ENCODE measurements at places on chromosomes 12 and 14.
A peak's percentile ranks its signal among the peaks of the same experiment; 100 is the strongest.

- DNase-seq: peak; percentile 68
Observed at GRCh38 chr14:102949801-102950451, 27.5 kb downstream of the AMN start.

DNA sequence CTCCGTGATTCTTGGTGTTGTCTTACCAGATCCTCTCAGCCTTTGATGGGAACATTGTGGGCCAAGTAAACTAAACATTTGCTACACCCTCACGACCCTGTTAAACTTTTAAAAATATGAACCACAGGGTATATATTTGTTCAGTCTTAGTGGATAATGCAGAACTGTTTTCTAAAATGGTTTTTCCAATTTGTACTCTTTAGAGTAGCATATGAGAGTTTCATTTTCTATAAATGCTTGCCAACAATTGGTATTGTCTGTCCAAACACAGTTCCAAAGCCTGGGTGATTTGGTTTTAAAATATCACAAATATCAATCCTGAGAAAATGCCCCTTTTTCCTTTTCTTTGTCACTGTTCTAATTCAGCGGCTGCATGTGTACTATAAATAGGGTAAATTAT lies 6.7 kb upstream of the IL22 start:
- no peak for DNase-seq

- DNase-seq: no peak
Observed at GRCh38 chr14:23557521-23557920, 1.4 kb downstream of the THTPA start.

DNA sequence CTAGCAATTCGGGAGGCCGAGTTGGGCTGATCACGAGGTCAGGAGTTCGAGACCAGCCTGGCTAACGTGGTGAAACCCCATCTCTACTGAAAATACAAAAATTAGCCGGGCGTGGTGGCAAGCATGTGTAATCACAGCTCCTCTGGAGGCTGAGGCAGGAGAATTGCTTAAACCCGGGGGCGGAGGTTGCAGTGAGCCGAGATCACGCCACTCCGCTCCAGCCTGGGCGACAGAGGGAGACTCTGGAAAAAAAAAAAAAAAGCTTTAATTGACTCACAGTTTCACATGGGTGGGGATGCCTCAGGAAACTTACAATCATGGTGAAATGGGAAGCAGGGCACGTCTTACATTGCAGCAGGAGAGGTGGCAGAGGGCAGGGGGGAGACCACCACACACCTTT lies 30.6 kb upstream of the SLC2A3 start:
- DNase-seq: no peak

DNA sequence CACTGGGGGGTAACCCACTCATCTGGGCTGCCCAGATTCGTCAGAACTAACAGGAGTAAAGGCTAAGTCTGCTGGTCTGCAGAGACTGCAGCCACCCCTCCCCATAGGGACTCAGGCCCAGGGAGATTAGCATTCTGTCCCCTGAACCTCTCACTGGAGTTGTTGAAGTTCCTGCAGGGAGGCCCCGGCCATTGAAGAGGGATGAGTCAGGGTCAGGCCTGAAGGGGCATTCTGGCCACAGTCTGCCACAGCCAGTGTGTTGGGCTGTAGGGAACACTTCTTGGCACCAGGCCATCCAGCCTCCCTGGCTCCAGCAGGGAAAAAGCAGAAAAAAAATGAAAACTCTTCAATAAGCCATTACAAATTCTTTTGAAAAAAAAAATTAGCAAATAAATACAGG lies 35.3 kb downstream of the KLRK1 start:
- DNase-seq: no peak

DNA sequence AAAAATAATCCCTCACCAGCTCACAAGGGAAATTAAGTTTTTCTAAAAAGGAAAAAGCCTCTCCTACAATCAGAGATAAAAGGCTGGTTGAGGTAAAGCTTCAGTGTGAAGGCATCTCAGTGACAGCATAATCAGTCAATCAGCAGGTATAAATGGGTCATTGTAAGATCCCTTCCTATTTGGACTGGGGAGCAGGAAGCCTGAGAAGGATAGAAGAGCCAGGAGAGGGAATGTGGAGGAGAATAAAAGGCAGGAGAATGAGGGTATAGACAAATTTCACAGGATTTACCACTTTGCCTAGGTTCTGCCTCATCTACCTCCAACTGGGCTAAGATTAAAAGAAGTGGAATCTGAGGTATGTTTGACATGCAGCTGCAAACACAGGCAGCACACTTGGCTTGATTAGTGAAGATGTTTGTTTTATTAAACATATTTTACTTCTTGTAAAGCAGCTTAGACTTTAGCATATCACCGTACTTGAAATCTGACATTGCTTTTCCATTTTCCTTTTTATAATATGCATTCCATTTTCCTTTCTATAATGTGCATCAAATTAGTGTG lies 479.1 kb upstream of the USP15 start:
- DNase-seq: no peak

GRCh38 chr12:53185582-53186153 lies 4.9 kb upstream of the CSAD start:
- DNase-seq: no peak

DNA sequence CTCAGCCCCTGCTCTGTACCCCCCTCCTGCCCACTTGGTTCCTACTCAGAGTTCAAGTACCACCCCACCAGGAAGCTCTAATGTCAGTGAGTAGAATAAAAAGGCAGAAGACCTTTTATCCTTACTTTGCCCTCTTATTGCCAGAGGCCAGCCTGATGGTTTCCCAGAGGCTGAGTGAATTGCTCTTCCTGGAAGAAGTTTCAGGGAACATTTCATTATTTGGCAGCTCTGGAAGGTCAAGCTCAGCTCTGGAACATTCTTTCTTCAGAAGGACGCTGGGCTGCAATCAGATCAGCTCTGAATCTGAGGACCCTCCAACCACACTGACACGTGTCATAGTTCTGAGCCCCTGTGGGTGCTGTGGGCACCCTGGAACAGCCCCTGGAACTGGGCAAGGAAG lies 188.9 kb downstream of the ETV6 start:
- DNase-seq: no peak

DNA sequence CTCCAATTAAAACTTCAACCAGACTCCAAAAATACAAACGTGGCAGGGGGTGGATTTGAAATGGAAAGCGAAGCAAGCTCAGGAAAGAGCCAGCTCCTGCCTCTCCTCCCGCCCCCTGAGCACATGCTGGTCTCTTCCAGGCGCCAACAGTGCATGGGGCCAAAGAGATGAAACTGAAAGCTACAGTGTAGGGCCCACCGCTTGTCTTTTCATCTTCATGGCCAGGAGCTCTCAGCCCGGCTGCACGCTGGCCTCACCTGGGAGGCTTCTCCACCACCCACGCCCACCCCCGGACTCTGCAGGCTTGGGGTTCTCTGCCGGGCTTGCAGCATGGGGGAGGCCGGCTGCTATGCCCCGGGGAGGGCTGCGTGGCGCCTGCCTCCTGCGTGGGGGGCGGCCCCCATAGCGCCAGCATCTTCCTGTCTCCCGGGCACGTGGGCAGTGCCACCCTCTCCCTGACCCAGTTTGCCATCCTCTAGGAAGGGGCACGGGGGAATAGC lies 2.0 kb downstream of the RIMBP2 start:
- no peak for DNase-seq

DNA sequence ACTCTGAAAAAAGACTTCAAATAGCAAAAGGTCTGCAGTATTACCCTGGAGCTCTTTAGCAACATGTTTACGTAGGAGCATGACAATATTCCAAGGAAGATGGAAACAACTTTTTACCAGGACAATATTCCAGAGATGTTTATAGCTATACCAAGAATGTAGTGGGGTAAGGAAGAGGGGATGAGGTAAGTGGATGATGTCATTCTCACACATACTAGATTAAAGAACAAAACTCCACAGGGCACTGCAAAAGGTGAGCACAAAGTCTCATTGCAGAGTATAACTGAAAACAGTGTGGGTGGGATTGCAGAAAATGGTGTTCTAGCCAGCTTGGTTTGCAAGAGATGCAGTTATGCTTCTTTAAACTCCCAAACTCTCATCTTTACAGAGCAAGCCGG lies 8.4 kb downstream of the CMTM5 start:
- DNase-seq: no peak

DNA sequence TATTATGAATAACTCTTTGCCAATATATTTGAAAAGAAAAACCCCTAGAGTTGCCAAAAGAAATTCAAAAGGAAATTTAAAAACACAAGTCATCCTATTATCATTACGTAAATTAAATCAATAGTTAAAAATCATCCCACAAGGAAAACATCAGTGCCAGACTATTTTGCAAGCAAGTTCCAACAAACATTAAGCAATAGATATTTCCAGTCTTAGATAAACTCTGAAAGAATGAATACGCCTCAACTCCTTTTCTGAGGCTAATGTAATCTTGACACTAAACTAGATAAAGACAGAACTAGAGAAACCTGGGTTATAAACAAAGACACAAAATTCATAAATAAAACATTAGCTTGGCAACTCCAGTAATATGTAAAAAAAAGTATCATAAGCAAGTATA lies 245.9 kb downstream of the FOXN3 start:
- no peak for DNase-seq

- no peak for DNase-seq
Observed at GRCh38 chr12:9211687-9212086, 3.5 kb upstream of the PZP start.

DNA sequence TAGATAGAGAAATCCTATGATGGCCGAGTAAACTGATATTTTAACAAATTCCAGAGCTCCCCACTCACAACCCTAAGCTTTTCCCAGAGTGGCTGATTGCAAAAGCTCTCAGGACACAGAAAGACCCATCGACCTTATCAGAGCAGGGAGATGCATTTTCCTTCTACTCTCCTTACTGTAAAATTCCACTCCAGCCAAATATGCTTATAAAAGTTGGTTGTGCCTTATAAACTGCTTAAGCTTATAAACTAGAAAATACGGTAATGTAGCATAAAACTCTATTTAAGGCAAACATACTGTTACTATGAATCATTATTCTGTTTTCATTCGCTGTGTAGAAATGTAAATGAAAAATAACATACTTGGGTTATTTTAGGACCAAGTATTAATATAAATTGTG lies 41.6 kb upstream of the TRHDE start:
- no peak for DNase-seq

DNA sequence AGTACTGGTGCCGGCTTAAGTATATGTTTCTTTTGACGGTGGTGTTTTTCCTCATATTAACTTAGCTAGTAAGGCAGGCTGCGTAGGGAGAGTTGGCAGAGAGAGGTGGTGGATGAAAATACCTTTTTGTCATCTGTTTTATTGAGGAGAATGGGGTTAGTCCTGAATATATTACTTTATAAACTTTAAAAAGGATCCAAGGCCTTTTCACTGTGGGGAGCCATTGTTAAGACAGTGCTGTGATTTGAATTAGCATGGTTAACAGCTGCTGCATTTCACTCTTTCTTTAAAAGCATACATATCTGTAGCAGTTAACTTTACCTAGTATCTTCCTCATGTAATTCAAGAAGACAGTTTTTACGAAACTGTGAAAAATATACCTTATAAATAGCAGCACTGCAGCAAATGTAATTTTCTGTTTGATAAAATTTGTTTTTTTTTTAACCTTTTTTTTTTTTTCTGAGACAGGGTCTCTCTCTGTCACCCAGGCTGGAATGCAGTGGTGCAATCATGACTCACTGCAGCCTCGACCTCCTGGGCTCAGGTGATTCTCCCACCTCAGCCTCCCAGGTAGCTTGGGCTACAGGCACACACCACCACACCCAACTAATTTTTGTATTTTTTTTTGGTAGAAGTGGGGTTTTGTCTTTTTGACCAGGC lies 57.1 kb downstream of the AEBP2 start:
- DNase-seq: no peak

DNA sequence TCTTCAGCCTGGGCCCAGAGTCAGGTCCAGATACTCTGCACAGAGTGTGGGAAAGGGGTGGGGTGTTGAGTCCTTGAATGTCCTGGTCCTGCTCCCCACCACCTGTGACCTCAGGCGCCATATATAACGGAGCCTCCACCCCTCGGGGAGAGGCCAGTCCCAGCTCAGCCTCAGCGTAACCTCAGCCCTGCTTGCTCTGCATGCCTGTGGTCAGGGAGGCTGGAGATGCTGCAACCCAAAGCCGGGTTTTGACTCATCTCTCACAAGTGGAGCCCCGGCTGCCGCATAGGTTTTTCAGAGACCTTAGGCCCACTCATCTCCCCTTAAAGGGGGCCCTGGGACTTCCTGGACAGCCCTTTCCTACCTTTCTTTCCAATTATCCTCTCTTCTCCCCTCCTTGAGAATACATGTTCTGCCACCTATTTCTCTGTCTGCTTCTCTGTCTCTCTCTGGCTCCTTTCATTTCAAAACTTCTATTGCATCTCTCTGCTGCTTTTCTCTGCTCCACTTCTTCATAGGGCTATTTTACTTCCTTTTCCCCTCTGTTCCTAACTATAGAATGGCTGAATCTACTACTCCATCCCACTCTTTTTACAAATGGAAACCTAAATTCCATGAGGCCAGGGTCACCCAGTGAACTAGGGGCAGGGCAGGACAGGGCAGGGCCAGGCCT lies 1.2 kb downstream of the ITGB7 start:
- no peak for DNase-seq

DNA sequence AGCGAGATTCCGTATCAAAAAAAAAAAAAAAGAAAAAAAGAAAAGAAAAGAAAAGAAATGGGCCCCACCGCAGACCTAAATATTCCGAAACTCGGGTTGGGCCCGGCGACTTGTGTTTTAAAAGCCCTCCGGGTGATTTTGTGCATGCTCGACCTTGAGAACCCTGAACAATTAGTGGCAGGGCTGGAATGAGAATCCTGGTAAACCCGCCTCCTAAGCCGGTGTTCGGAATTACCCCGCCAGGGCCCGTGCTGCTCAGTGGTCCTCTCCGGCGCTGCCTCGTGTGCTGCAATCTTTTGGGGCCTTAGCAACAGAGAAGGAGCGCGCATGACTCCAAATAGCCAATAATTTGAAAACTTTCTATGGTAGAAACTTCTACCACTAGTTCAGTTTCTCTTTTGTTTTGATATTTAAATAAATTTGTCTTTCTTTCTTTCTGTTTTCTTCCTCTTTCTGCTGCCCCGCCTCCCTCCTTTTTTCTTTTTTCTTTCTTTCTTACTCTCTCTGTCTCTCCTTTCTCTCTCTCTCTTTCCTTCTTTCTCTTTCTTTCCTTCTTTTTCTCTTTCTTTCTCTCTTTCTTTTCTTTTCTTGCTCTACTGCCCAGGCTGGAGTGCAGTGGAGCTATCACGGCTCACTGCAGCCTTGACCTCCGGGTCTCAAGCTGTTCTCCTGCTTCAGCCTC lies 1.5 kb upstream of the GALNT6 start:
- no peak for DNase-seq

DNA sequence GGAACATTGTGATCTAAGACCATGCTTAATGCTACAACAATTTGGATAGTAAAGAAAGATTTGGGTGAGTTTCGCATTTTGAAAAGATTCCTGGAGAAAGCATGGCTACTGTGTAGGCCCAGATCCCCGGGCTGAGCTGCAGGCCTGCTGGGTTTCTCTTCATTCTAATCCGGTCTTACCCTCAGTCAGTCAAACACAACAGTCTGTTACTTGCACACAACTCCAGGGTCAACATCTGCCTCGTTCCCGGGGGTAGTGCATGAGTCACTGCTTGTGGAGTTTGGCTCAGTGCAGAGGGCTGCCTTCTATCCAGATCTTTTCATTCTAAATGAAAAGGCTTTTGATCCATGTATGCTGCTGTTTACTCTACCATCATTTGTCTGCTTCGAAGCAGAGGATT lies 60.4 kb upstream of the SEL1L start:
- peak; percentile 5 for DNase-seq

Data from anterior cingulate cortex (tissue), 58 donors.